ENCODE measurements at places on chromosomes 16 and 17.
A peak's percentile ranks its signal among the peaks of the same experiment; 100 is the strongest.

DNA sequence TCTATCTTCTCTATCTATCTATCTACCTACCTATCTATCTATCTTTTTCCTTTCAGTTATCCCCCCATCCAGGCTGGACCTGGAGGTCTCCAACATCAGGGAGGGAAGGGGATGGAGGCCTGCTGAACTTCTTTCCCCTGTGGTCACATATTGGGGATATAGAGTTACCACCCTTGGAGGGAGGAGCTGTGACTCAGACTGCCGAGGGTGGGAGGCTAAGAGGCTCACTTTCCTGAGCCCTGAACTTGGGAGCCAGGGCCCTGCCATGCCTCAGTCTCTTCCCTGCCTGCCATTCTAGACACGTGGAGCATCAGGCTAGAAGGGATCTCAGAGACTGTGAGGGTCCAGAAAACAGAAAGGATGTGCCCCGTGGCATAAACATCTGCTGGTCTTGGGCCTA is 8.4 kb downstream of the LRRC3C start:
- no peak for DNase-seq

GRCh38 chr17:34370997-34371395 is 8.0 kb upstream of the CCL1 start:
- DNase-seq = no peak

DNA sequence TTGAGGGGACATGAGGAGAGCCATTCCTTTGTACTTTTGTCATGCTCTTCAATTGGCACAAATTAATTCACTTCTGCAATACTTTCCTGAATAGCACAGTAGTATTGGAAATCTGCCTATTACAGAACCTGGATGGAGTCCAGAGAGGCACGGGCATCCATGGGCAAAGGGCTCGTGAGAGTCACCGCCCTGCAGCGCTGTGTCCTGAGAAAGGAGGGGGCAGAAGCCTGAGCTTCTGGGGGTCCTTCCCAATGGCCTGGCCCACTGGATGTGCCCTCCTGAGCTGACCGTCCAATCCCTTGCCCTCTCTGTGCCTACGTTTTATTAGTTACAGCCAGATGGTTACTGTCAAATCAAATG is 3.5 kb downstream of the G6PC1 start:
- DNase-seq = no peak

DNA sequence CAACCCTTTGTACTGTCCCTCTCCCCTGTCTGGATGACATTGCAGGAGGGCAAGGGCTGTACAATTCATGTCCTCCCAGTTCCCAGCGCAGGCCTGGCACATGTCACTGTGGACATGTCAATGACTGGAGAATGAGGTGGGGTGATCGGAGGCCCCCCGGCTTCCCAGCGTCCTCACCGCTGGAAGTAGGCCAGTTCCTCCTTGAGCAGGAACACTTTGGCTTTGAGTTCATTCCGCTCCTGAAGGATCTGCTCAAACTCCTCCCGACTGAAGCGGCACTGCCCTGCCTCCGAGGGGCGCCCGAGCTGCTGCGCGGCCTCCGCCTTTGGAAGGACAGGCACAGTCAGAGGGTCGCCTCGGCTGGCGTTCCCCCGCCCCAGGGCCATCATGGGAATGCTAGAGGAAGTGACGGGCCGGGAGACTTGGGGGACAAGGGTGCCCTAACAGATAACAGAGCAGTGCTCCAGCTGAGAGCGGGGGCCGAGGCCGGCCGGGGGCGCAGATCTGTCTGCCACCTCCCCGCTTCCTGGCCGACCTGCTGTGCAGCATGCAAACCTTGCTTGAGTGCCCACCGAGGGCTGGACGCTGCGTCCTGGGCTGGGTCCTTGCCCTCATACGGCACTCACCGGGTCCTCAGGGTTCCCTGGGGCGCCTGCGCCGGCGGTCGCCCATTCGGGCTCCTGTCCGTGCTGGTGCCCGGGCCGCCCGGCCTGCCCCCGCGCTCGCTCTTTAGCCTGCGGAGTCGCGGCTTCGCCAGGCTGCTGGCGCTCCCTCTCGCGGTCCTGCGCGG is 1.3 kb downstream of the RILP start:
- peak; percentile 10 for DNase-seq

DNA sequence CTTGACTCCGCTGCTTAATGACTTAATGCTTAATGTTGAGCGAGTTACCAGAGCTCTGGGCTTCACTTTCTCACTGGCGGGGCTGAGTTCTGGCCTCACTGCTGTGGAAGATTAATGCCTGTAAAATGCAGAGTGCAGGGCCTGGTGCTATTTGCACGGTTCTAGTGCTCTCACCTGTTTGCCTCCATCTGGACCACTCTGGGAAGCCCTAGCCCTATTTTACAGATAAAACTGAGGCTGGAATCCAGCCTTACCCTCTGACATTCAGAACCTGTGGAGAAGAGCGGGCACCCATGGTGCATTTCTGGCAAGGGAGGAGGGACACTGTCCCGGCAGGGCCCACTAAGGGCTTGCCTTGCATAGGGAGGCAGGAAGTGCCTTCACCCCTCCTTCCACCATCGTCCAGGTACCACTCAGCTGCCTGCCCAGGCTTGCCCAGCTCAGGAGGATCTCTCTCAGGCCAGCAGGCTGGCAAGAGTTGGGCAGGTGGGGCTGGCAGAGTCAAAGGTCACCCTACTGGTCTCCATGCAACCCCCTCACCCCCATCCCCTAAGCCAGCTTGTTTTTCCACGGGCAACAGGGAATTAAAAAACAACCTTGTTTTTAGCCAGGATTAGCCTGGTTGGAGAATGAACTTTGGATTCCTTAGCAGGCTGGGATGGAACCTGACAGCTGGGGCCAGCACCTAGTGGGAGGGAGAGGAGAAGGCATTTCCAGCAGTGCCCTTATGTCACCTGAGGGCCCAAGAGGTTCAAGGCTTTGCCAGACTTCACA is 4.1 kb upstream of the UBALD1 start:
- no peak for DNase-seq

DNA sequence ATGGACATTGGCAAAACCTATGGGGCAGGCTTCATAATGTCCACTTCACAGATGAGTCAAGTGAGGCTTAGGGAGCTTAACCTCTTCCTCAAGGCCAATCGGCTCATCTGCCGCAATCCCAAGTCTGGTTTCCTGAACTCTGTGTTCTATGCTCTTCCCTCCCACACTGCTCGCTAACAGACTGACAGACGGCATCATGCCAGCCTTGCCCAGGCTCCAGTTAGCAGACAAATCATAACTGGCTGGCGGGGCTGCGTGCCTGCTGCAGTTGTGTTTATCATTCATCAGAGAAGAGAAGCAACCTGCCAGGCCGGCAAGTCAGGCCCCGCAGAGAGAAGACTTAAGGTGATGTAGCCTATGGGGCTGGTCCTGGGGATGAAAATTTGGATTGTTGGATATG is 216.2 kb upstream of the ASIC2 start:
- no peak for DNase-seq

GRCh38 chr17:47239967-47240651 is 13.5 kb upstream of the ITGB3 start:
- DNase-seq = no peak

DNA sequence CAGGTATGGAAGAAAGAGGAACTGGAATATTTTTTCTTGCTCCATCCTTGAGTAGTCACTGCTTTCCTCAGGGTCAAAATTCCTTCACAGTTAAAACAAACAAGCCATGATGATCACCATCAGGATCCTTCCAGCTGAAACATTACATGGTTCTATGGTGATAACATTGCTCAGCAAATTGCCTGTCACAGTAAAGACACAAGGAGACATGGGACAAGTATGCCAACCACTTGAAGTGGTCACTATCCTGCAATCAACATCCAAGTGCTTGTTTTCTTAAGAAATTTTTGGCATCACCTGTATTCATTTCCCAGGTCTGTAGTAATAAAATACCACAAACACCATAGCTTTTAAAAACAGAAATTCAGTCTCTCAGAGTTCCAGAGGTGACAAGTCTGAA is 662.2 kb downstream of the CDH8 start:
- no peak for DNase-seq

Measured in CD4-positive, alpha-beta T cell treated with Interleukin-17A for 4 hours (primary cell).